ENCODE measurements at places on chromosomes 2 and 18.
A peak's percentile ranks its signal among the peaks of the same experiment; 100 is the strongest.

DNA sequence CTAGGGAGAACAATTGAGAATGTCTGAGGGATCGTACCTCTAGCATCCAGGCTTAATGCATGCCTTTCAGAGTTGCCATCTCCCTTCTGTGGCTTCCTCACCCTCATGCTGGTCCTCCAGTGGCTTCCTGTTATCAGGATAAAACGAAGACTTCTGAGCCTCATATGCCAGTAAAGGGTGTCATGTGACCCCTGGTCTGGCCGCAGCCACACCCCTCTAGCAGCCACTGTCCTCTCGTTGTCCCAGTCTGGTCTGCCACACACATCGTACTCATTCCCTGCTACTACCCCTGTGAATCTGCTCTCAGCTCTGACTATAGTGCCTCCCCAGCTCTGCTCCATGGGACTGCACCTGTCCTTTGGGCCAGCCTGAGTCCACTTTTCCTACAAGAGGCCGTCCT lies 62.6 kb upstream of the TMEM177 start:
- DNase-seq: no peak

GRCh38 chr2:222447131-222447530 lies 22.8 kb downstream of the SGPP2 start:
- DNase-seq: no peak

DNA sequence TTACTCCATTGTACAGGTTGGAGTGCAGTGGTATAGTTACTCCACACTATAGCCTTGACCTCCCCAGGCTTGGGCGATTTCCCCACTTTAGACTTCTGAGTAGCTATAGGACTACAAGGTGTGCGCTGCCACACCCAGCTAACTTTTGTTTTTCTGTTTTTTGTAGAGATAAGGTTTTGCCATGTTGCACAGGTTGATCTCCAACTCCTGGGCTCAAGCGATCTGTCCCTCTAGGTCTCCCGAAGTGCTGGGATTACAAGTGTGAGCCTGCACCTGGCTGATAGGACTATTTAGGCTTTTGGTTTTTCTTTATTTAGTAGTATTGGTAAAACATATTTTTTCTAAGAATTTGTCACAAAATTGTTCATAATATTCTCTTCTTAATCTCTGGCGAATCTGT lies 121.7 kb downstream of the PHLPP1 start:
- DNase-seq: no peak

DNA sequence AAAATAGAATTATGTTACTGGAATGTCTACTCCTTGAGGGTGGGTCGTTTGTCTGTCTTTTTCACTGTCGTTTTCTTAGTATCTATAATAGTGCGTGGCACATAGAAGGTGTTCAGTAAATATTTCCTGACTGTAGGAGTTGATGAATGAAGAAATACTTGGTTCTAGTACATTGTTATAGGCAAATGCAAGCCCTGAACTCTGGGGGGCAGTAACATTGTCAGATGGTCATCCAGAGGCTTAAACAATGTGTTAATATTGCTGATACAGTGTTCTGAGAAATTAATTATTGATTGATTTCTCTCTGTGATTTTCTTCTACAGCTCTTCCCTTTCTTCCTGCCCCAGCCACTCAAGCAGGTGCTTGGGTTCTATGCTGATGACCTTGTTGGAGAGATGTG lies 24.4 kb upstream of the THOC1 start:
- DNase-seq: no peak

- no peak for DNase-seq
Measured at GRCh38 chr2:101430156-101430555, 42.9 kb upstream of the CREG2 start.

DNA sequence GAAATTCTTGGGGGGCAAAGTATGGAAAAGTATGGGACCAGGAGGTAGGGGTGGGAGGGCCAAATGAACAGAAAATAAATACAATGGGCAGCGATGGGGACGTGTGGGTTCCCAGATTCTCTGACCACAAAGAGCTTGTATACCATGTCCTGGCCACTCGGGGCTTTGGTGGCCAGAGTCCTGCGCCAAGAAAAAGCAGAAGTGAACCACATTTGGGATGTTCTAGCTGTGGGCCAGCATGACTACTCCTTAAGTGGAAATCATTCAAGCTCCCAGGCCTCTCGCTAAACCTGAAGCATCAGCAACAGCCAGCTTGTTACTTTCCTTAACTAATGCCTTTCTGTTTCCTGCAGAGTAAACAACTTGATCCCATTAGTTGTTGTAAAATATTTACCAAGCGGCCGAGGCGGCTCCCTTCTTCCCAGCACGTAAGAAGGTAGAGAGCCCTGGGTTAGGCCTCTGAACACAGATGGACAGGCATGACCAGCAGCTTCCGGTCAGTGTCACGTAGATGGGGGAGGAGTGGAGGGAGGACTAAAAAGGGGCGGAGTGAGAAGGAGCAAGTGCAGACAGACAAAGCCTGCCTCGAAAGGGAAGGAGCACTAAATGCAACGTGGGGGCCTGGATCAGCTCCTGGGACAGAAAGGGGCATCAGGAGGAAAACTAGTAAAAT lies 88.2 kb downstream of the GALNT14 start:
- no peak for DNase-seq

- DNase-seq: peak; percentile 14
Measured at GRCh38 chr2:119723186-119723585, 36.5 kb upstream of the PTPN4 start.

DNA sequence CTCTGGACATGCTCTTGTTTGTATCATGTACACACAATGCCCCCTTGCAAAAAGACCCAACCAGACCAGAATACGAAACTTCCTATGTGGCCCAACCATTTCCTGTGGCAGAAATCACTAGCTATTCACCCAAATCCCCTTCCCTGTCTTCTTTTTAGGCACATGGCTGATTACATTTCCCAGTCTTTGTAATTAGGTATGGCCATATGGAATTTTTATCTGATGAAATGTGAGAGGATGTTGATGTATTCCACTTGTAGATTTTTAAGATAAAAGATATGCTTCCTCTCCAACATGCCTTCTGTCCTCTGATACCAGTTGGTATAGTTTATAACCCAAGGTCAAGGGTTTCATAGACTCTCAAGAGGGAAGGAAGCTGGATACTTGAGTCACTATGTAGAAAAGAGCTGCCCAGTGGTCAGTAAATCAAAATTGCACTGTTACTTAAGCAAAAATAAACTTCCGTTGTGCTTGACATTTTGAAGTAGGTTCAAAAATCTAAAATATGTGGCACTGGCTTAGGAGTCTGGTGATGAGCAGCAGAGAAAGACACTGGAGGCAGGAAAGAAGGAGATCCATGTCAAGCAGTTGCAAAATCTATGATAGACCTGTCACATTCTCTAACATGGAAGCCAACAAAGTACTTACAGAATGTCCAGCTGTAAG lies 297.4 kb downstream of the SMAD2 start:
- DNase-seq: no peak

DNA sequence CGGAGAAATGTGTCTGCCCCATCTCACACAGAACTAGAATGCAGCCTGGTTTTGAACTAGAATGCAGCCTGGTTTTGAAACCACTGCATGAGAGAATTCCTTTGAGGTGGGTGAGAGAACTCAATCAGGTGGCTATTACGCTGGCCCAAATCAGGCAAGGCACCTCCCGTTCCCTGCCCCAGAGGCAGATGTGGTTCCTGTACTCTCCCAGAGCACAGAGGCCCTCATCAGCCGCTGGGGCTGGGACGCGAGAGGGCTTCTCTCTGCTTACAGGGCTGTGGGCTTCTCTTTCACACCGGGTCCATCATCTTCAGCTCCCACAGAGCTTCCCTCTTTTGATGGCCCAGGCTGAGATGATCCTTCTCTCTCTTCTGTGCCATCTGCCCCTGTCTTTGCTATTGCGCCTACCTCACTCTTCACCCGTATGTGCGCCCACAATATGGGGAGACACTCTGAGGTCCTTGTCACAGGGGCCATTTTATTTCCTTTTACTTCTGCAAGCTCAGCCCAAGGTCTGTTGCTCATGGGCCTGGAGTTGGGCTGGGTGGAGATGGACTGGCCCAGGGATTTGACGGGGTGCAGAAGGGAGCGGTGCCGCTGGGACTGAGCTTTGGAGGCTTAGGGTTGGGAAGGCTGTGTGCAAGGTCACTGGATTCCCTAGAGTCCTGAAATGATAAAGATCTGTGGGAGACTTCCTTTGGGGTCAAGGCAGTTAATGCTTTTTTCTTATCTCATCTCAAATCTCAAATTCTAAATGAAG lies 84.4 kb upstream of the HS6ST1 start:
- no peak for DNase-seq

DNA sequence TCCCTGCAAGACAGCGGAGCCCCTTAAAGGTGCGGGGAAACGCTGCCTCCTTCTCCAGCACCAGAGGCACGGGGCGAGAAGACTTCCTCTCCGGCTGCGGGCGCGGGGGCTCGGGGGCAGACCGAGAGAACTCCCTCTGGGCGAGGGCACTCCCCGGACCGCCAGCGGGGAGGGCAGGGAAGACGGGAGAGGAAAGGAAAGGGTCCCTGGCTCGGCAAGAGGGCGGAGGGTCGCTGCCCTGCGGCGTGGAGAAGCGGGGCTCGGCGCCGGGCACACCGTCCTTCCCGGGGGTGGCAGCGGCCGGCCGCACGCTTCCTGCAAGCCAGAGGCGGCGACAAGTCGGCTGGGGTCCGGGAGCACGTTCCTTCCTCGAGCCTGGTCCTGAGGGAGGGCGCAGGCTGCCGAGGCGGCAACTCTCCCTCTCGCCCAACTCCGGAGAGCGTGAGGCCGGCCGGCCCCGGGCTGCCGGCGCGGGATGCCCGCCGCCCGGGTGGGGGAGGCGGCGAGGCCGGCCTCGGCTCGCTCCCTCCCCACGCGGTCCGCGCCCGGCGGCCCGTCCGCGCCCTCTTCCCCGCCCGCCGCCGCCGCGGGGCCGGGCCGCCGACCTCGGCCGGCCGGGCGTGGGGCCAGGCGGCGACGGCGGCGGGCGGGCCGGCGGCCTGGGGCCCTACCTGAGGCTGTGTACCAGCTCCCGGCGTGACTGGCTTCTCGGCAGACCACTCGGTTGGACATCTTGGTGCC lies 1.1 kb downstream of the MEMO1 start:
- DNase-seq: peak; percentile 12

GRCh38 chr2:44930274-44931197 lies 11.0 kb upstream of the SIX3 start:
- DNase-seq: no peak

DNA sequence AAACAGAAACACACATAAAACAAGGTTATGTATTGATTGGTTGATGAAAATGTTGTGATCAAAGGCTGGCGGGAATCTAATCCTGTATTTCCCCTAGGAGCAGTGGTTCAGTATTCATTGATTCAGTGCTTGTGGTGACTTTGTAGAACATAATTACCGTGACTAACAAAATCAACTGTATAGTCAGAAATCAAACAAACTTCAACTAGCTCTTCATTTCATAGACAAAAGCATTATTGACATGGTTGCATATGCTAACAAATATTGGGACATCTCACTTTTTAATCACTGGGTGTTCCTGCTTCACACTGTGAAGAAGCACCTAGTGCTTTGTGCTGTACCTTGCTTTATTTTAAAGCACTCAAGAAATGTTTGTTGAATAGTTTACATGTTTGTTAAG lies 41.4 kb downstream of the USP14 start:
- no peak for DNase-seq

GRCh38 chr18:55605733-55606338 lies 17.8 kb upstream of the TCF4 start:
- DNase-seq: no peak

DNA sequence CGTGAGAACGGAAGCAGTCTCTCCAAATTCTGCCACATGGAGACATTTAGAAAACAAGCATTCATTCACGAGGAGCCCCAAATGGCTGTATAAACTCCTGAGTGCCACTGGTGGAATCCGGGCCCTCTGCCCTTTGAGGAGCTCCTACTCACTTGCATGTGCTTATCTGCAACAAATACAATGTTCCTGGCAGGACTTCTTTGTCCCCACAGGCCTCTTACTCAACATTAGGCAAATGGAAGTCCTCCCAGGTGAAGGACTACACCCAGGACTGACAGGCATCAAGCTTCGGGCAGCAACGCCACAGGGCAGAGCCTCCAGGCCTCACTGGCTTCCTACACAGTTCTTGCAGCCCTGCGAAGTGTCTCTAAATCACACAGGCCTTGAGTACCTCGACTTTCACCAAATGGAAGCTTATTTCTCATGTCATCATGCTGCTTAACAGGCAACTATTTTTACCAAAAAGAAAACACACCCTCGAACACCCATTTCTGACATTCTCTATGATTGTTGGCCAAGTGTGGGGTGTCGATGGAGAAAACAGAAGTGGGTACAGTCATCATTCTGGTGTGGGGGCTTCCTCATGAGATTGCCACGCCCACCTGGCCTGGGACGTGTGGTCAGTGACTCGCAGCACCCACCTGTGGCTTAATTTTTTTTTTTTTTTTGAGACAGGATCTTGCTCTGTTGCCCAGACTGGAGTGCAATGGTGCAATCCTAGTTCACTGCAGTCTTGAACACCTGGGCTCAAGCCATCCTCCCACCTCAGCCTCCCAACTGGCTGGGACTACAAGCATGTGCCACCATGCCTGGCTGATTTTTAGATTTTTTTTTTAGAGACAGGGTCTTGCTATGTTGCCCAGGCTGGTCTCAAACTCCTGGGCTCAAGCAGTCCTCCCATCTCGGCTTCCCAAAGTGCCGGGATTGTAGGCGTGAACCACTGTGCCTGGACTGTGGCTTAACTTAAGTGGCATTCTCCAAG lies 186.8 kb upstream of the GLI2 start:
- no peak for DNase-seq

GRCh38 chr2:97662386-97662894 lies 1.4 kb downstream of the ACTR1B start:
- DNase-seq: no peak
